ENCODE measurements at places on chromosomes 2 and 18. TPM values are rescaled to one million over a fixed set of nuclear protein-coding genes. Genes with fewer than 3 reads are reported as not detected.

DNA sequence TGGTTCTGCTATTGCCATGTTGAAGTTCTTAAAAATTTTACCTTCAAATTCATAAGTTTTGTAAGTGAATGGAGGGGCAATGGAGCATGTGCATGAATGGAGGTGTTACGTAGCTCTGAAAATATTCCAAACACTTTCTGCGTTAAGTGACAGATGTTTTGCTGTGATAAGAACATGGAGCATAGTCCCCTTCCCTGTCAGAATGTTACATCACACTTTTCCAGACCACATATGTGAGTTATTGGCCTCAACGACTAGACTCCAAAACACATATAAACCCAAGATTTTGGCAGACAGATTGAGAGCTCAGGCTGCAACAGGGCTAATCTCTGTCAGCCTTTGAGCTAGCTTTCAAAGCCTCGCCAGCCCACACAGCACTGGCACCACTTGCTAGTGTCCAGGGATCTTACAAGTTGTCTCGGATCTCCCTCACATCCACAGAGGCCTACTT, 27.2 kb upstream of the MFSD6 start:
- H3K27ac ChIP-seq: no peak overlapping the region
- no peaks in the 10 kb centered on the region for H3K27me3 ChIP-seq
- no peak overlapping the region for H3K4me3 ChIP-seq
- H3K36me3 ChIP-seq: no peaks in the 10 kb centered on the region
- DNase-seq: no peak
- H3K4me1 ChIP-seq: no peaks in the 10 kb centered on the region

- H3K27ac ChIP-seq: no peak overlapping the region
- H3K4me1 ChIP-seq: no peaks in the 10 kb centered on the region
- H3K27me3 ChIP-seq: no peaks in the 10 kb centered on the region
- no peaks in the 10 kb centered on the region for H3K36me3 ChIP-seq
- peak; percentile 16 for DNase-seq
Measured at GRCh38 chr2:229559986-229560385, 154.4 kb downstream of the DNER start.

The TMEM200C gene
- total RNA-seq: 1.9 TPM

GRCh38 chr2:172344159-172344558, 83.2 kb upstream of the ITGA6 start:
- no peak overlapping the region for H3K4me3 ChIP-seq
- no peaks in the 10 kb centered on the region for H3K36me3 ChIP-seq
- H3K4me1 ChIP-seq: peaks cover 3% of the 10 kb centered on the region
- no peak overlapping the region for H3K27ac ChIP-seq
- no peak for DNase-seq

DNA sequence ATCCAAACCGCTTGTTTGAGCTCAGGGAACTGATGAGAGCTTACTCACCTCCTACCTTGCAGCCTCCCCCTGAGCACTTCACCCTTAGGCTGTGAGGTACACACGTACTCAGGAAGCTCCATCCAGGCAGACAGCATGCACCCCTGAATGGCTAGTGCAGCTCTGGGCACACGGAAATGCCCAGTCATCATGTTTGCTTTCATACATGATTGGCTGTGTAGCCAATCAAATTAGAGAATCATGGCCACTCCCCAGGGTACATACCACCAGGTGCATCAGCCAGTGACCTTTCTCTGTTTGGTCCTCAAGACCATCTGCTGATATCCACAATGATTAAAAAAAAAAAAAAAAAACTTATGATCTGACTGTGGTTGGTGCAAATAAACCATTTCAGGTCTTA, 42.1 kb downstream of the RNF152 start:
- H3K4me3 ChIP-seq: no peak overlapping the region
- no peak overlapping the region for H3K27ac ChIP-seq
- no peaks in the 10 kb centered on the region for H3K36me3 ChIP-seq
- H3K4me1 ChIP-seq: no peaks in the 10 kb centered on the region
- no peak for DNase-seq
- H3K27me3 ChIP-seq: no peaks in the 10 kb centered on the region

DNA sequence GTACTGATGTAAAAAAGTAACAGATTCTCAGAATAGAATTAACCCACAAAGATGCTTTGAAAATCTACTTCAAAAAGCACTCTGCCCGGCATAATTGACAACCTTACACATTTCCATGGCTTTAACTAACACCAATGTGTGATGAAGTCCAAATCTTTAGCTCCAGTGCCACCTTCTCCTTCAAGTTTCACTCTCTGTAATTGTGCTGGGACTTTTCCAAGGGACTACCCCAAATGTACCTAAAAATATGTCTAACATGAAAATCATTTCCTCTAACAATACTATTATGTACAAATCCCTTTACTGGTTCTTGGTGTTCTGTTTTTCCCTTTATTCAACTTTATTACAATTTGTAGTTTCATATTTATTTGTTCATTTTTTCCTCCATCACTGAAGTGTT, 20.6 kb upstream of the UBE2E3 start:
- H3K4me3 ChIP-seq: no peak overlapping the region
- no peak for DNase-seq
- no peaks in the 10 kb centered on the region for H3K4me1 ChIP-seq
- no peak overlapping the region for H3K27ac ChIP-seq

DNA sequence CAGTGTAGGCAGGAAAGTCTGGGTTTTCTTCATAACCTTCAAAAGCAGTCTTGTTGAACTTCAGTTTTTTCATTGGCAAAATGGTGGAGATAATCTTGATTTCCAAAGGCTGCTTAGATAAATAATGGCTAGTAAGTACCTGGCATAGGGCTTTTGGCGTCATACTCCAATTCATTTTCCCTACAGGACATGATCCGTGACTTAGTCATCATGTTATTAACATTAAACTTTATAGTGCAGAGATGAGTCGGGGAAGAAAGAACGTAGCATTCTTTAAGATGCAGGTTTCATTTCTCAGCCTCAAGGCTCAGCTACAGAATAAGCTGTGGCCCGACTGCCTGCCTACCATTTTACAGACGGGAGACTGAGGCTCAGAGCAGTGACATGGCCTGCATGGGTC, 64.0 kb downstream of the RALBP1 start:
- H3K27me3 ChIP-seq: no peaks in the 10 kb centered on the region
- H3K4me1 ChIP-seq: no peaks in the 10 kb centered on the region
- no peak for DNase-seq

The NMUR1 gene
- 1.1 TPM for total RNA-seq

The TNFRSF11A gene
- 4.7 TPM for total RNA-seq

DNA sequence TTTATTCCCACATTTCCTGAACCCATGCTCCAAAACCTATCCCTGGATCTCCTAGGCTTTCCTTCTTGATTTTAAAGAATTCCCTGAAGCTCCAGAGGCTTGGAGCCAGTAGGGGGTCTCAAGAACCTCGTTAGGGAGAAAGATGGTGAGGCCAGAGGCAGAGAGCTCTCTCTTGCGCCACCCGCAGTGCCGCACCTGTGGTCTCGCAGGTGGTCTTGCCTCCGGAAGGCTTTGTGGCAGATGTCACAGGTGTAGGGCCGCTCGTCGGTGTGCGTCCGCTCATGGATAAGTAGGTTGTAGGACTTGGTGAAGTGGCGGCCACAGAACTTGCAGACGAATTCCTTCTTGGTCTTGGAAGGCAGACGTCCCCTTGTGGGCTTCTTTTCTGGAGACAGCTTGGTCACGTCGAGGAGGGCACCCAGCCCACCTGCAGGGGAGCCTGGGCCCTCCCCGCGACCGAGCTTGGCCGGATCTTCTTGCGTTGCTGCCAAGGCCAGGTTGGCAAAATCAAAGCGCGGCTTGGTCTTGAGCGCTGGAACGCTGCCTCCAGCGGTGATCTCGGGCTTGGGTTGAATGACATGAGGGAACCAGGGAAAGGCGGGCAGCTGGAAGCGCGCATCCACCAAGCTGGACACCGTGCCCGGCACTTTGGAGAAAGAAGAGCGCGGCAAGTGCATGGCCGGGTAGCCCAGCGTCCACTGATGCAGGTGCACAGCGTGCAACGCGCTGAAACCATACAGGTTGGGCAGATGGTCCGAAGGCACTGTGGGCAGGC, 5.3 kb downstream of the OSR1 start:
- H3K4me3 ChIP-seq: no peak overlapping the region
- peaks cover 60% of the 10 kb centered on the region for H3K27me3 ChIP-seq
- no peak overlapping the region for H3K27ac ChIP-seq
- peaks cover 14% of the 10 kb centered on the region for H3K36me3 ChIP-seq

DNA sequence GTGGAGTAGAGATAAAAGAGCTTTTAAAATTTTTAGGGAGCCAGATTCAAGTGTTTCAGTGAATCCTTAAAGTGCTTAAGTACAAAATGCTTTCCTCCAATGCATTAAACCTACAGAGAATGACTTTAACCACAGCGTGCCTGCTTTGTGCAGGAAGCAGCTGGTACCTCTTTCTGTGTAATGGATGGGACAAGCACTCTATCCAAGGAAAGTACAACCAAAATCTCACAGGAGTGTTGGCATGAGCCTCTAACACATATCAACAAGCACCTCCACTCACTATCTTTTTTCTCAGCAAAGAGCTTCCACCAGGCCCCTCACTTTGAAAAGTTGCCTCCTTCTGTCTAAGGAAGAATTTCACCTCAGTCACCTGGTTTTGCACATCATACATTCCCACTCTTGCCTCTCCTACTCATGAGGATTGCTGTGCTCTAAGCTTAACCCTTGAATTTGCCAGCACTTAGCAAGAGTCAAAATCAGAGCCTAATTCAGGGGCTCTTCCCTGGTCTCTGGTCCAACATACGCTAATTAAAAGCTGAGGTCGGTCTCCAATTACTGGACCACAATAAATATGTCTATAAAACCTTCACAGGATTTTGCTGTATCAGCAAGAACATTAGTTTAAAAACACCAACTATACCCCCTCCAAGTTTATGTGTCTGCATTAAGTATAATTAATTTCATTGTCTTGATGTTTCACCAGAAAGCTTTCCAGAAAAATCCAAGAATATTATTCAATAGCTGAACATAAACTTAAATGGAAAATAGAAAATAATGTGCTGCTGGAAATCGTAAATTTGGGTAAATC, 68.9 kb downstream of the ZNF521 start:
- H3K27ac ChIP-seq: no peak overlapping the region
- no peak for DNase-seq
- peaks cover 24% of the 10 kb centered on the region for H3K4me1 ChIP-seq
- H3K36me3 ChIP-seq: no peaks in the 10 kb centered on the region
